ENCODE measurements at places on chromosomes 12 and 14.

DNA sequence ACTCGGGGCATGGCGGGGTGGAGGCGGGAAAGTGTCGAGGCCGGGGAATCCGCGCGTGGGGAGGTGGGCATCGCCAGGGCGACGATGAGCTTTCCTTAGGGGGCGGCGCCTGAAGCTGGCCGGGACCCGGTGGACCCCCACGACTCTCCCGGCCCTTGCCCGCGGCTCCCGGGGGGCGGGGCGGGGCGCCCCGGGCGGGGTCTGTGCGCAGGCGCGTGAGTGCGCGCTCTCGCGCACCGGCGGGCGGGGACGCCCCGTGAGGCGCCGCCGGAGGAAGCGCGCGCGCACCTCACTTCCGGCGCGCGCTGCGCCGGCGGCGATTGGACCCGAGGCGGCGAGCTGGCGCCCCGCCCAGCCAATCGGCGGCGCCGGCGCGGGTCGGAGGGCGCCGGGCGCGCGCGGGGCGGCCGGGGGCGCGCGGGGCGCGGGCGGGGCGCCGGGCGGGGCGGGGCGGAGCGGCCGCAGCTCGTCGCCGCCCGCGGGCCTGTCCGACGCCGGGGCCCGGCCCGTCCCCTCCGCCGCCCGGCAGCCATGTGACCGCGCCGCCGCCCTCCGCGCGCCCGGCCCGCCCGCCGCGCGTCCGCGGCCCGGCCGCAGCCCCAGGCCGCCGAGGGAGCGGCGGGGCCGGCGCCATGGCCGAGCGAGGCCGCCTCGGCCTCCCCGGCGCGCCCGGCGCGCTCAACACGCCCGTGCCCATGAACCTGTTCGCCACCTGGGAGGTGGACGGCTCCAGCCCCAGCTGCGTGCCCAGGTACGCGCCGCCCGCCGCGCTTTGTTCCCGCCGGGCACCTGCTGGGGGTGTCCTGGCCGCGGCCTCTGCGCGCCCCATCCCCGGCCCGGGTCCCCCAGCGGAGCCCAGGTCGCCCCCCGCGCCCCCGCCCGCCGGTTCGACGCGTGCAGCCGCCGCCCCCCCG lies at the start of gene PACS2:
Gene PACS2 (plus strand): TSS at position 462 of the 914 bp plus-strand sequence. CDS start 171 bp downstream, at position 633.
- DNase-seq = no peak

DNA sequence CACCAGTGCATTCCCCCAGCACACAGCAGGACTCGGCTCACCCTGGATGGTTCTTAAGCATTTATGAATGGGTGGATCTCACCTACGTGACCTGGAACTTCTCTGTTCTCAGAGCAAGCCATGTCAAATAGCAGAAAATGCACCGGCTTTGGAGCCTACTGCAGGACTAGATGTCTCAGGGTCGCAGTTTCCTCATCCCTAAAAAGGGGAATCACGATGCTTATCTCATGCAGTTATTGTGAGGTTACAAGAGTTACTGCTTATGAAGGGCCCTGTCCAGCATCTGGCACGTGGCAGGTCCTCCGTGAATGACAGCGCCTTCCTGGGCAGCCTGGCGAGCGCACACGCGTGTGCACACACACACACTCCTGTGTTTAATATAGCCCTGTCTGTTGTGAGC lies 128.5 kb downstream of the ETV6 start:
- no peak for DNase-seq

DNA sequence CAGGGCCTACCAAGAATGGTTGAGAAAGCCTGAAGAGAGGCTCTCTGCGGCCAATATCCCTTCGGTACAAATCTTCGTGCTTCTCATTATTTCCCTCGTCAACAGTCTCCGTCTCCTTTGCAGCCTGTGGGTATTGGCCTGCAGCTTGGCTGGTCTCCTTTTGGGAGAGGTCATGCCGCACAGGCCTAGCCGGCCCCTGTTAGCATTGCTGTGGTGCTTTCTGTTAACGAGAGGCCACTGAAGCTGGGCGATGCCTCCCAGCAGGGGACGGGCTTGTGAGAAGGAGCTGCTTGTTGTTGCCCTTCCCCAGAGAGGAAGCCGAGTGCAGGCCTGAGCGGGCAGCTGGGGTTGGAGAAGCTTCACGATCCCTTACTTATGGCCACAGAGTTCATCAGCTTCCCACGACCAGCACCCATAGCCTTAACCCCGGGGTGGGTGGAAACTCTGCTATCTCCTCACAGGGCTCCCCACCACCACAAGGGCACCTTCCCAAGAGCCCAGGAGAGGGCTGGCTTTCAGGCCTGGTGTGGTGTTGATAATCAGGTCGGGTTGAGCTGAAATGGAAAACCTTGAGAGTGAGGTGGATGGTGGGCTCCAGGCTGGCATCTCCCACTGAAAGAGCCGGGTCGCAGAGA lies 228.6 kb downstream of the ZFP36L1 start:
- DNase-seq = no peak

DNA sequence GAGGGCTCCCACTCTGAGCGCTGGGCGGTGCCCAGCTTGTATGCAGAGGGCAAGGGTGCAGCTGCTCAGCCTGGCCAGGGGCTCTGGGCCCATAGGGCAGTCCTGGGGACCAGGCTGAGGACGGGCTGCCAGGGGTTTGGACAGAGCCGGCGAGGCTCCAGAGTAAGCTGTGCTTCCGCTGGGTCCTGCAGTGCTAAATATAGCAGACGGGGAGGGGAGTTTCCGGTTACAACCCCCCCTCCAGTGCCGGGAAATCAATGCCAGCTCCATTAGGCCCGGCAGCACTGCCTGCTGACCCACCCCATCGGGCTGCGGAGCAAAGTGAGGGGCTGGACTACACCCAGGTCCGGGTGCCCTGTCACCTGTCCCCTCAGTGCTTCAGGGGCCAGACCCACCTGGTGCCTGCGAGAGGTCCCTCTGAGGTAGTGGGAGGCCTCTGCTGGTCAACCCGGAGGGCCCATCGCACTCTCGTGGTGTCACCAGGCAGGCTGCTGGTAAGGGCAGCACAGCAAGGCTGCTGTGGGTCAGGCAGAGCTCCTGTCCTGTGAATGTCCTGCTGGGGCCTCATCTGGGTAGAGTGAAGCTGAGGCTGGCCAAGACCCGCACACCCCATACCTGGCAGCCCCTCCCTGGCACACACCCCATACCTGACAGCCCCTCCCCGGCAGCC lies 2.6 kb upstream of the JAG2 start:
- DNase-seq = no peak

DNA sequence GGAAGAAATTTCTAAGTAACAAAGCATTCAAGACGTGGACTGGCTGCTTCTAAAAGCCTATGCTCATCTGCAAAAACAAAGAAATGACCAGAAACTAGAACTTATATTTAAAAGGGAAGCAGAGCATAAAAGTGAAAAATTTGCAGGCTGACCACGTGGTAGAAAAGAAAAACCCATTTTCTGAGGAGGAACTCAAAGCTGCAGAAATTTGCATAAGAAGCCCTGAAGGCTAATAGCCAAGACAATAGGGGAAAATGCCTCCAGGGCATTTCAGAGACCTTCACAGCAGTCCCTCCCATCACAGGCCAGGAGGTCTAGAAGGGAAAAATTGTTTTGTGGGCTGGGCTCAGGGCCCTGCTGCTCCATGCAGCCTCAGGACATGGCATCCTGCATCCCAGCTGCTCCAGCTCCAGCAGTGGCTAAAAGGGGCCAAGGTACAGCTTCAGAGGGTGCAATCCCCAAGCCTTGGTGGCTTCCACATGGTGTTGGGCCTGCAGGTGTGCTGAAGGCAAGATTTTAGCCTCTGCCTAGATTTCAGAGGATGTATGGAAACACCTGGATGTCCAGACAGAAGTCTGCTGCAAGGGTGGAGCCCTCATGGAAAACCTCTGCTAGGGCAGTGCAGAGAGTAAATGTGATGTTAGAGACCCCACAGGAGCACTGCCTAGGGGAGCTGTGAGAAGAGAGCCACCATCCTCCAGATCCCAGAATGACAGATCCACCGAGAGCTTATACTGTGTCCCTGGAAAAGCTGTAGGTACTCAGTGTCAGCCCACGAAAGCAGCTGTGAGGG lies 55.5 kb downstream of the CHGA start:
- no peak for DNase-seq

DNA sequence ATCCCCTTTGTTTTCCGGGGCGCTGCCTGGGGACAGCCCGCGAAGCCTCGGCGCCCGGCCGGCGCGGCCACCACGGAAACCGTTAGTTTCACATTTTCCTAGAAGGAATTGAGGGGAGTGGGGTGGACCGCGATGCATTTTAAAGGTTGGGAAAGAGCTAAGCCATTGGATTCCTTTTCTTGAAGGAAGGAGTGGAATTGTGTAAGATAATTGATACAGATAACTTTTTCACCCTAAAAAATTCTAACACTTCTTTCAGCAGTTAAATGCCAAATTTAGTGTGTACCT lies 137.1 kb downstream of the MON2 start:
- DNase-seq = no peak

GRCh38 chr14:26905229-26905628 lies 307.4 kb upstream of the NOVA1 start:
- DNase-seq = no peak
